ENCODE measurements at places on chromosomes 12 and 14. TPM values are rescaled to one million over a fixed set of nuclear protein-coding genes. Genes with fewer than 3 reads are reported as not detected.

The PTPRO gene
- 3.7 TPM for total RNA-seq

DNA sequence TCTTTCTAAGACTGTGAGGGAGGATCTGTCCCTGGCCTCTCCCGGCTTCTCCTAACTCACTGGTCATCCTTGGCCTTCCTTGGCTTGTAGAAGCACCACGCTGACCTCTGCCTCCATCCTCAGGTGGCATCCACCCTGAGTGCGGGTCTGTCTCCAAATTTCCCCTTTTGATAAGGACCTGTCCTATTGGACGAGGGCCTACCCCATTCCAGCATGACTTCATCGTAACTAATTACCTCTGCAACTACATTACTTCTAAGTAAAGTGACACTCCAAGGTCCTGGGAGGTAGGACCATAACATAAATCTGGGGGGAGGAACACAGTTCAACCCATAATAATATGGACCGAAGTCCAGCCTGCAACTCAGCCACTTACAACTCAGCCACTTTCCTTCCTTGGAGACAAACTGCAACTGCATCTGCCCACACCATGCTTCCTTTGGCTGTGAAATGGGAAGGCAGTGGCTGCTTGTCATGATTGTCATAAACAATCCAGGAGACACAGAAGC is 229.6 kb upstream of the DIO3 start:
- no peak for DNase-seq

The GEMIN2 gene
- total RNA-seq = 19.7 TPM

- no peak for DNase-seq
These were observed 142.6 kb downstream of the NPAS3 start for GRCh38 chr14:33081259-33081658.

DNA sequence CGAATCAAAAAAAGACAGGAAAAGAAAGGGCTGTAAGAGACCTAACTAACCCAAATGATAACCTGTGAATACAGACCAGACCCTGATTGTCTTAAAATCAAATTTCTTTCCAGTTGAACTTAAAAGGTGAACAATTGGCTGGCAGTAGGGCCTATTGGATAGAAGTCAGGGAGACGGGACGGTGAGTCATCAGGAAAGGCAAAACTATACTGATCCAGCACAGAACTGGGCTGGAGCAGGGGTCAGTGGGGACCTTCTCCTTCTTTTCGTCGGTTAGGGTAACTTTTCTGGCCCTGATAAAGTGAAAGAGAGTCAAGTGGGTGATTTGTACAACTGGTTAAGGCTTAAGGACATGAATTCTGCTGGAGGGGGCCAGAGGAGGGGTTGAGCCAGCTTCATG is 84.9 kb upstream of the OTX2 start:
- no peak for DNase-seq

DNA sequence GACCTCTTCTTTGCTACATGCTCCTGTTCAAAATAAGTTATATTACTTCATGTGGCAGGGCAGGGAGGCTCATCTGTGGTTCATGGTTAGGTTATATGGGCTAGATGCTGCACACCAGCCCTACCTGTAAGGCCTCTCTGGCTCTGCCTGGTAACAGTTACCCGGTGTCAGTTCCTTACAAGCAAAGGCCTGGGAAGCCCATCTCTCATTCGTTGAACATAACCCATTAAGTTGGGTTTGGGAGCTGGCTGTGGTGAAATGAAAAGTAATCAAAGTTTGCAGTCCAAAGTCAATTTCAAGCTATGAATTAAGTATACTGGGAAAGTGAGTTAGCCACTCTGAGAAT is 183.2 kb downstream of the PPM1H start:
- DNase-seq = no peak

- no peak for DNase-seq
These were observed at the start of gene KCNMB4 for GRCh38 chr12:70365648-70366518. TSS of gene KCNMB4 (plus strand) at chr12:70366290. CDS start at chr12:70366735, 445 bp downstream.

- no peak for DNase-seq
These were observed 70.5 kb downstream of the ITPK1 start for GRCh38 chr14:93045211-93045674.
